ENCODE measurements at places on chromosomes 3 and 15. TPM values are rescaled to one million over a fixed set of nuclear protein-coding genes. Genes with fewer than 3 reads are reported as not detected.

The LDHAL6B gene
- total RNA-seq = not detected

- no peak for DNase-seq
- H3K27ac ChIP-seq = no peak overlapping the region
- no peaks in the 10 kb centered on the region for H3K36me3 ChIP-seq
- no peak overlapping the region for H3K4me3 ChIP-seq
Observed at GRCh38 chr3:4714045-4714444, 220.9 kb downstream of the ITPR1 start.

- no peaks in the 10 kb centered on the region for H3K4me1 ChIP-seq
- H3K36me3 ChIP-seq = no peaks in the 10 kb centered on the region
- DNase-seq = no peak
- H3K27me3 ChIP-seq = no peaks in the 10 kb centered on the region
- H3K27ac ChIP-seq = no peak overlapping the region
- no peak overlapping the region for H3K4me3 ChIP-seq
Observed at GRCh38 chr3:5917932-5918331, 730.4 kb downstream of the EDEM1 start.

DNA sequence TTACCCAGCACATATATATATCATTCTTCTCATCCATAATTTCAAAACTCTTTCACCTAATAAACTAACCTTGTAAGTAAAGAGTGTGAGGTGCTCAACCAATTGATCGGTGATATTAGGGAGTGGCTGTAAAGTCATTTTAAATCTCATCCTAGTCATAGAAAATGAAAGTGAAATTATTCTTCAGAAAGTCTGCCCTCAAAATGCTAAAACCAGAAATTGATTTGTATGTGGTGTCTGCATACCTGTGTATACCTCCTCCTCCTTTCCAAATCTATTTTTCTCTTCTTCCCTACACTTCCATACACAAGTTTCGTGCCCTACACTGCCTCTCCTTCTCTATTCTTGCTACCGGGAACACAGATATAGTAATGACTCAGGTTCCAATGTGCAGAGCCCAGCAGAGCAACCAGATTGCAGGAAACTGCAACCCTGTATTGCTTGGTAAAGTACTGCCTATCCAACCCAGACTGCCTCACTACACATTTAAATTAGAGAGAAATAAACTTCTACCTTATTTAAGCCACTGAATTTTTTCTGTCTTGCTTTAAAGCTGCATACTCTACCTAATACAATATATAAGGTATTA, 7.4 kb upstream of the TBC1D5 start:
- no peaks in the 10 kb centered on the region for H3K27me3 ChIP-seq
- no peak overlapping the region for H3K4me3 ChIP-seq
- H3K27ac ChIP-seq = no peak overlapping the region
- H3K4me1 ChIP-seq = peaks cover 3% of the 10 kb centered on the region
- no peaks in the 10 kb centered on the region for H3K36me3 ChIP-seq

DNA sequence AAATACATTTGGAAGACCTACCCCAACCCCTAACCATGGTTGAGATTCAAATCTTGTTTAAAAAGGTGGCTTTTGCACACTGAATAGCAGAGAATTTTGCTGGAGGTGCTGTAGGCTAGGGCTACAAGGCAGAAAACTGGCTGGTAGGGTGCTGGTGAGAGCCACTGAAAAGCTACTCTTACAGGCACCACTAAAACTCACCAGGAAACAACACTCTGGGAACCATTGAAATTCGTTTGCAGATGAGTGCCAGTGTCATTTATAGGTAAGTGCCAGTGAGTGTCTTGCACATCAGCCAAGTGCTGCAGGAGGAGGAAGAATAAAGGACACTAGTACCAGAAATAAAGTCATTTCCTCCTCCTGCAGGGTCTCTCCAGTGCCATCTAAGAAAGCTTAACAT, 610.2 kb downstream of the ZNF385D start:
- no peak overlapping the region for H3K4me3 ChIP-seq
- H3K27me3 ChIP-seq = no peaks in the 10 kb centered on the region
- no peak overlapping the region for H3K27ac ChIP-seq
- no peaks in the 10 kb centered on the region for H3K36me3 ChIP-seq

GRCh38 chr3:182879031-182879611, 85.8 kb downstream of the ATP11B start:
- H3K4me3 ChIP-seq = no peak overlapping the region
- no peak overlapping the region for H3K27ac ChIP-seq
- no peak for DNase-seq
- H3K4me1 ChIP-seq = no peaks in the 10 kb centered on the region
- no peaks in the 10 kb centered on the region for H3K36me3 ChIP-seq

- no peak overlapping the region for H3K4me3 ChIP-seq
- H3K27me3 ChIP-seq = no peaks in the 10 kb centered on the region
- H3K36me3 ChIP-seq = no peaks in the 10 kb centered on the region
- no peak overlapping the region for H3K27ac ChIP-seq
- no peaks in the 10 kb centered on the region for H3K4me1 ChIP-seq
- DNase-seq = no peak
Observed at GRCh38 chr15:27241943-27242342, 271.0 kb downstream of the GABRG3 start.

- H3K27ac ChIP-seq = no peak overlapping the region
- no peaks in the 10 kb centered on the region for H3K27me3 ChIP-seq
- no peak overlapping the region for H3K4me3 ChIP-seq
- no peaks in the 10 kb centered on the region for H3K36me3 ChIP-seq
- H3K4me1 ChIP-seq = no peaks in the 10 kb centered on the region
Observed at GRCh38 chr3:153029350-153029749, 132.7 kb upstream of the RAP2B start.

The CLASP2 gene
- 37.4 TPM for total RNA-seq

The DENND6A gene
- 15.7 TPM for total RNA-seq

The HCN4 gene
- total RNA-seq = 0.10 TPM

- peaks cover 20% of the 10 kb centered on the region for H3K4me1 ChIP-seq
- peak overlapping the region; percentile 75 for H3K27ac ChIP-seq
- H3K4me3 ChIP-seq = no peak overlapping the region
- H3K36me3 ChIP-seq = no peaks in the 10 kb centered on the region
- no peak for DNase-seq
Observed at GRCh38 chr3:57960174-57960505, 48.1 kb upstream of the FLNB start.

GRCh38 chr3:23430781-23431398, 227.8 kb downstream of the UBE2E2 start:
- H3K27ac ChIP-seq = no peak overlapping the region
- no peaks in the 10 kb centered on the region for H3K4me1 ChIP-seq
- no peaks in the 10 kb centered on the region for H3K27me3 ChIP-seq
- DNase-seq = no peak
- H3K36me3 ChIP-seq = no peaks in the 10 kb centered on the region

The CYP19A1 gene
- total RNA-seq = not detected

DNA sequence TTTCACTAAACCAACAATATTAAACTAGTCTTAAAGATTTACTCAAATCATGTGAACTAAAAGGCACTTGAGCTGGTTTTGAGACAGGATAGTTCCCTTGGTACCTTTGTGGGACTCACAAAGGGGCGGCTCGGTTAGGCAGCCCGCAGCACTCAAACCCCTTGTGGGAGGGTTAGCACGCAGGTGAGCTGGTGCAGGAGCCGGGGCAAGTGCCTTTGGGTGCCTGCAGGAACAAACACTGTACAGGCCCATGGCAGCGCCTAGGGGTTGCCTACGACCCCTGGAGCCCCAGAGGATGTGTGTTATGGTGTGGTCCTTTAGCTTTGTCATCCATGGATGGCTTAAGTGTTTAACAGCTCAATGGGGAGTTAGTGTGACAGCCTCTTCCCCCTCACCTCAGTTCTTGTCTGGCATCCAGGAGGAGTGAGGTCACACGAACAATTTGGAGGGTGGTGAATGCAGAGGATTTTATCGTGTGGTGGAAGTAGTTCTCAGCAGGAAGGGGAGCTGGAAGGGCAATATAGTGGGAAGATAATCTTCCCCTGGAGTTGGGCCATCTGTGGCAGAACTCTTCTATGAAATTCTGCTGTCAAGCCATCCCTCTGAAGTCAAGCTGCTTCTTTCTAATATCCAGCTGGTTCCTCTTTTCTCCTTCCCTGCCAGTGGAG, 470.9 kb downstream of the RBMS3 start:
- no peaks in the 10 kb centered on the region for H3K27me3 ChIP-seq
- no peak for DNase-seq
- H3K4me1 ChIP-seq = no peaks in the 10 kb centered on the region
- H3K36me3 ChIP-seq = no peaks in the 10 kb centered on the region

The CPNE9 gene
- total RNA-seq = not detected

- no peaks in the 10 kb centered on the region for H3K27me3 ChIP-seq
- H3K4me3 ChIP-seq = no peak overlapping the region
- H3K36me3 ChIP-seq = no peaks in the 10 kb centered on the region
- DNase-seq = no peak
Observed at GRCh38 chr3:169213956-169214355, 449.6 kb downstream of the MECOM start.

- H3K27me3 ChIP-seq = peaks cover 79% of the 10 kb centered on the region
- H3K36me3 ChIP-seq = no peaks in the 10 kb centered on the region
- H3K4me1 ChIP-seq = peaks cover 27% of the 10 kb centered on the region
- no peak overlapping the region for H3K27ac ChIP-seq
- no peak overlapping the region for H3K4me3 ChIP-seq
- DNase-seq = no peak
Observed at GRCh38 chr3:128494367-128494650, 1.3 kb upstream of the GATA2 start.

GRCh38 chr3:170633573-170633972, 47.7 kb upstream of the SLC7A14 start:
- DNase-seq = no peak
- H3K27me3 ChIP-seq = no peaks in the 10 kb centered on the region
- no peak overlapping the region for H3K4me3 ChIP-seq
- no peak overlapping the region for H3K27ac ChIP-seq

Measured in colonic mucosa (tissue), 4 donors.